ENCODE measurements at places on chromosomes 13 and 19. TPM values are rescaled to one million over a fixed set of nuclear protein-coding genes. Genes with fewer than 3 reads are reported as not detected.

Gene ZNF613
- 9.3 TPM for total RNA-seq

Gene KLK4
- total RNA-seq, result not detected

Gene ZNF845
- total RNA-seq, result 5.3 TPM

Gene FOXO1
- total RNA-seq, result 33.7 TPM

Gene CAMSAP3
- total RNA-seq, result 0.41 TPM

Gene NOVA2
- total RNA-seq, result 11.8 TPM

Gene CPT1C
- total RNA-seq, result 28.4 TPM

Gene FFAR2
- total RNA-seq, result not detected

Gene CYP4F2
- total RNA-seq, result not detected

Gene CEACAM7
- not detected for total RNA-seq

Gene SPINT2
- total RNA-seq, result 83.5 TPM

Gene CCDC124
- 103 TPM for total RNA-seq

Gene CEACAM20
- not detected for total RNA-seq

Gene LRRC8E
- 2.8 TPM for total RNA-seq

Gene RB1
- 47.0 TPM for total RNA-seq

Gene KCNK6
- 13.5 TPM for total RNA-seq

Gene TNPO2
- 60.2 TPM for total RNA-seq

Gene PCSK4
- 5.0 TPM for total RNA-seq

Gene ZSCAN4
- total RNA-seq, result not detected

Gene FCER2
- total RNA-seq, result not detected

Gene ZNF575
- not detected for total RNA-seq

Gene CFAP97D2
- not detected for total RNA-seq

Gene FGF9
- total RNA-seq, result not detected

Gene NBEA
- 4.1 TPM for total RNA-seq

Gene HCST
- not detected for total RNA-seq

Gene DIAPH3
- 14.7 TPM for total RNA-seq

Gene FXYD3
- not detected for total RNA-seq

Gene TMC4
- not detected for total RNA-seq

Gene SYNGR4
- total RNA-seq, result not detected

Gene ABHD13
- 7.8 TPM for total RNA-seq

Gene FGF14
- 0.06 TPM for total RNA-seq

Gene LRRC25
- not detected for total RNA-seq

Gene B3GNT8
- 5.5 TPM for total RNA-seq

Gene GNG8
- total RNA-seq, result not detected

Gene SERTM1
- total RNA-seq, result 0.35 TPM

Gene C5AR2
- under 0.01 TPM for total RNA-seq

Gene PSG11
- total RNA-seq, result not detected

Gene TRAPPC6A
- total RNA-seq, result 19.4 TPM

Gene PLIN3
- 105 TPM for total RNA-seq

Gene COX7A1
- total RNA-seq, result 4.8 TPM

Gene KLK15
- not detected for total RNA-seq

Gene ZNF846
- total RNA-seq, result 23.7 TPM

Gene CEACAM19
- 4.4 TPM for total RNA-seq

Gene LHB
- total RNA-seq, result not detected

Gene NKPD1
- 0.29 TPM for total RNA-seq

Gene NCR1
- not detected for total RNA-seq

Gene FLT1
- total RNA-seq, result 156 TPM

Gene ZNF98
- 0.29 TPM for total RNA-seq

Gene PCDH17
- total RNA-seq, result 3.0 TPM

Gene CRLF1
- total RNA-seq, result not detected

Gene MBD3L2
- total RNA-seq, result not detected

Data from glomerular endothelial cell (primary cell).